ENCODE measurements at places on chromosomes 5 and 9.

GRCh38 chr5:52449516-52449915 is 338.2 kb upstream of the ITGA1 start:
- H3K4me3 ChIP-seq: no peak overlapping the region
- no peak for DNase-seq
- H3K27ac ChIP-seq: no peak overlapping the region
- H3K27me3 ChIP-seq: no peaks in the 10 kb centered on the region

DNA sequence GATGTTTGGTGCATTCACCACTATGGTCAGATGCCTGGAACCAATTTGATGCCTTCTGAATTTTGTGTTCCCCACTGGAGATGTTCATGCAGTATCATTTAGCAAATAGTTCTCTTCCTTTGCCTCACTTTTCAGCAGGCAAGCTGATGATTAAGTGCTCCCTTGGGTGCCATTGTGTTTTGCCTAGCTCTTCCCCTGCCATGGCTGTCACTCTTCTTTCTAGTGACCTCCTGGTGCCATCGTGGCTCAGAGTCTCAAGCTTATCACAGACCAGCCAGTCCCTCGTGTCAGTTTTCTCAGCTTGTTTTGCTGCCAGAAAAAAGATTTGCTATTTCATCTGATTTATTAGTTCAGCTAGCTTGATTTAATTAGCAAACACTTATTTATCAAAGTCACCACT is 41.3 kb downstream of the IL31RA start:
- no peak overlapping the region for H3K27ac ChIP-seq
- peaks cover 15% of the 10 kb centered on the region for H3K4me1 ChIP-seq
- H3K4me3 ChIP-seq: no peak overlapping the region
- peaks cover 4% of the 10 kb centered on the region for H3K27me3 ChIP-seq

DNA sequence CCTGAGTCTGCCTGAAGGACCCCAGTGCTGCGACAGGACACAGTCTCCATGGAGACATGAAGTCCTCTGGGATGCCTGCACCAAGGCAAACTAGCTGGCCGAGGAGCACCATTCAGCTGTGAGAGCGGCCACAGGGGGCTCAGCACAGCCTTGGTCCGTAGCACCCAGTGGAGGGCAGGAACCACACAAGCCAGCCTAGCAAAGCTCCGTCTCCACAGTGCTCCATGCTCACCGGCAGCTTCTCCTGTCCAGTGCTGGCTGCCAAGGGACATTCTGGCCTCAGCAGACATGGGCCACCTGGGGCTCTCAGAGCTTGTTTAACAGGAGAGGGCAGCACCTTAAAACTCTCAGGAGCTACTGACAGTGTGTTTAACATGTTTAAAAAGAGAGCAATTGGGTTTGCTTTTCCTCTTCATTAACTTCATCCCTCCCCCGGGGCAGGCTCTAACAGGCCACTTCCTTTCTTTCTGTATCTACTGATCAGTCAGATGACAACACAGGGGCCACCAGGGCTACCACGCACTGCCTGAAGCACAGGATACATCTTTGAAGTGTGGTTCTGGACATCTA is 57.0 kb downstream of the SECISBP2 start:
- no peaks in the 10 kb centered on the region for H3K27me3 ChIP-seq
- H3K4me1 ChIP-seq: peaks cover 64% of the 10 kb centered on the region
- H3K27ac ChIP-seq: peak overlapping the region; percentile 92
- H3K4me3 ChIP-seq: peak overlapping the region; percentile 64

- H3K27me3 ChIP-seq: peaks cover 6% of the 10 kb centered on the region
- no peaks in the 10 kb centered on the region for H3K36me3 ChIP-seq
Observed at GRCh38 chr9:33198165-33198564, 31.0 kb upstream of the B4GALT1 start.

DNA sequence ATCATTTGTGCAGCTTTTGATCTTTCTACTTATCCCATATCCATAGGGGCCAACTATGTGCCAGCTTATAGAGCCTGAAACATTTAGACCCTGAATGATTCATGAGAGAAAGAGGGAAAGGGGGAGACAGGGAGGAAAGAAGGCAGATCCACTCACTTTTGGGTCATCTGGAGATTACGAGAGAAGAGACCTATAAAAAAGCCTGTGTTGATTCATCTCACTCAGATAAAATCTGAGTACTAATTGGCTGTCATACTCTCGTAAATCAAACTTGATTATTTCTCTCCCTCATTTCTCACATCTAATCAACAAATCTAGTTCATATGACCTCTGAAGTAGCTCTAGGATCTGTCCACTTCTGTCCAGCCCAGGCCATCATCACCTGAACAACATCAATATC is 137.1 kb downstream of the ARL15 start:
- no peak overlapping the region for H3K27ac ChIP-seq
- H3K27me3 ChIP-seq: no peaks in the 10 kb centered on the region
- H3K36me3 ChIP-seq: no peaks in the 10 kb centered on the region
- DNase-seq: no peak
- H3K4me3 ChIP-seq: no peak overlapping the region

- H3K36me3 ChIP-seq: no peaks in the 10 kb centered on the region
- DNase-seq: no peak
- H3K27ac ChIP-seq: no peak overlapping the region
- no peaks in the 10 kb centered on the region for H3K4me1 ChIP-seq
- H3K4me3 ChIP-seq: no peak overlapping the region
- no peaks in the 10 kb centered on the region for H3K27me3 ChIP-seq
Observed at GRCh38 chr9:133449760-133450159, 10.0 kb upstream of the CACFD1 start.

- DNase-seq: no peak
- no peaks in the 10 kb centered on the region for H3K4me1 ChIP-seq
- H3K4me3 ChIP-seq: no peak overlapping the region
- no peak overlapping the region for H3K27ac ChIP-seq
- H3K27me3 ChIP-seq: no peaks in the 10 kb centered on the region
Observed at GRCh38 chr9:106653213-106653612, 209.8 kb upstream of the ZNF462 start.

Data from T-helper 2 cell treated with Interferon-gamma antibody and Interleukin-4, amounts not matched to agents 5 μg/mL and 100 μg/mL, for 36 hours (primary cell).